Renal cortex interstitium (tissue), 15 donors: ENCODE measurements at places on chromosomes 1 and 21.
A peak's percentile ranks its signal among the peaks of the same experiment; 100 is the strongest.

DNA sequence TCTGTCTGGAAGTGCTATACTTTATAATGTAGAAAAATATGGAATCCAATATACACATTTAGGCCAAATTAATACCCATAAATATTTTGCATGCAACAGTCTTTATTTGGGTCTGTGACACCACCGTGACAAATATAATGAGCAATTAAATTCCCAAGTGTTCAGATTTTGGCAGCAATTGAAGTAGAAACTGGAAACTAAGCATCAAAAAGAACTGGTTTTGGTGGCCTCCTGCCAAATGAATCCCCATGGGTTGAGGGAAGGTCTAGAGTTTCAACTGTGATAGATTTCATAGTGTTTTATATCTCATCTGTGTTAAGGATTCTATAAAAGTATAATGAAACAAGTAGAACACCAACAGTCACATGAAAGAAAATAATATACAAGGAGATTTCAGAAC lies 88.4 kb downstream of the DPYD start:
- DNase-seq: peak; percentile 11

GRCh38 chr21:32717851-32718316 lies 9.9 kb downstream of the SYNJ1 start:
- no peak for DNase-seq

DNA sequence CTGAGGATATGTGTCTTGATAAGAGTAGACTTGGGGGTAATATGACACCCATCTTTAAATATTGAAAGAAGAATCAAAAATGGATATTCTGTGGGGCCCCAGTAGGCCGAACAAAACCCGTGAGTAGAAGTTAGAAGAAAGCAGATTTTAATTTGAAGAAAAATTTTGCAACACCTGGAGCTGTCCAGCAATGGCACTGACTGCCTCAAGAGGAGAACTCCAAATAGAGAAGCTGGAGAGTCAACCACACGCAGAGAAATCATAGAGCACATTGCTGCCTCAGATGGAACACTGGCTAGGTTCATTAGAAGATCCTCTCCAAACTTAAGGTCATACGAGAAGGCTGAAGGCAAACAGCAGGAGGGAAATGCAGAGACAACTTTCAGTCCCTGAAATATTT lies 6.8 kb downstream of the NHLH1 start:
- no peak for DNase-seq

DNA sequence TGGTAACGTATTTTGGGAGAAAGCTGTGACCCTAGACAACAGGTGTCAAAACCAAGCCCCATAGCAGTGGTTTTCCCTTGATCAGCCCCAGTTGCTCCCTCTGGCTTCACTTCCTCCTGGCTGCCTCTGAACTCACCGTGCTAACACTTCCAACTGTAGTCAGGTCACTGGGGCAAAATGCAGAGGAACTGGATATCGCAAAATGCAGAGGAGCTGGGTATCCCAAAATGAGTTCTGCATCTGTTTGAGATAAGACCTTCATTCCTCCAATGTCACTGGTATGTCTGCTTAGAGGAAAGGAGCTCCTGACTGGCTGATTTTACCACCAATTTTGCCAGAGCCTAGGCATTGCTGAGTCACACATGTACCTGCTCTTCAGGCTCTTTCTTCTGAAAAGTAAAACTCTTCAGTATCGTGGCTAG lies 19.6 kb upstream of the TACSTD2 start:
- DNase-seq: no peak

GRCh38 chr1:25856856-25857255 lies 2.4 kb downstream of the AUNIP start:
- no peak for DNase-seq

GRCh38 chr1:154835531-154836324 lies 34.4 kb downstream of the KCNN3 start:
- no peak for DNase-seq

DNA sequence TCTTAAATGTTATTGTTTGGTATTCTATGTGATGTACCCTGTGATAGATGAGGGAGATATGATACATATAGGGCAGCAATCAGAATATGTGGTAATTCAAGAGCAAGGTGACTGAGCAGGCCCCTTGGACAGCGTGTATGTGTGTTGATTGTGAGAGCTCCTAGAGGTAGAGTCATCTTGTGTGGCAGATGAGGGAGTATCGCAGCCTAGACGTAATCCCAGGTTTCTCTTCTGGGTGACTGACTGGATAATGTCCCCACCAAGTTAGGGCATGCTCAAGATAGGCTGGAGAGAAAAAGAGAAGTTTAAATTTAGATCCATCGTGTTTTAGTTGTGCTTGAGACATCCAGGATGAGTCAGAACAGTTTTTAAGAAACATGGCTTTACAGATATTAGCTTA lies 185.3 kb downstream of the ZP4 start:
- DNase-seq: no peak

DNA sequence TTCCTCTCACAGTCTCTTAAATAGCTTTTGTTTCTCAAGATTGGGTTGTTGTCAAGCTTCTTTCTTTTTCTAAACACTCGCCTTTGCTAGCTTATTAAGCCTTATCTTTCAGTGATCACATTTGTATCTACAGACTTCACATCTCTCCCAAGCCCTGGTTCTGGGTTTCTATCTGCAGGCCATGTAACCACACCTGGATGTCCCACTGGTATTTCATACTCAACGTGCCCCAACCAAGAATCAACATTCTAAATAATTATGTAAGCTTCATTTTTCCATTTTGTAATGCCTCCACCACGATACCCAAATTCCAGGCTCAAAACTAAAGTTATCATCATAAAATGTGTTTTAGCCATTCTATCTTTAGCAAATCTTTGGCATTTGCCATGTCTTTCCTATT lies 372.2 kb downstream of the USH2A start:
- no peak for DNase-seq

DNA sequence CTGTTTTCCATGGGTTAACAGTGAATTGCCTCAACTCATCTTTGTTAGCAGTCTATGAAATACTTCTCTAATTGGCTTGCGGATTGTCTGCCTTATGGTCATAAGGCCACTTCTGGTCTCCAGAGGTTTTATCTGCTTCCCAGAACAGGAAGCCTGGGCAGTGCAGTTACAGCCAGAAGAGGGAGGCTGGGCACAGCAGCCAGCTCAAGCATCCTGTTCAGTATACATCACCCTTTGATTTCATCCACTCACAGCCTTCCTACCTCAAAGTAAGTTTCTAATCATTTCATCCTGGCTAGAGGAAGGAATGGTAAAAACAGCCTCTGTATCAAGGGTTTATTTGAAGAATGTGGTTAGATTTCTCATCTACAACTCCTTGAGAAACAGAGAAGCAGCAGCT lies 311.5 kb upstream of the DEPDC1 start:
- DNase-seq: no peak

GRCh38 chr1:87457408-87457807 lies 128.7 kb downstream of the LMO4 start:
- DNase-seq: no peak
